Lung microvascular endothelial cell (primary cell): ENCODE measurements at places on chromosomes 16 and 17. TPM values are rescaled to one million over a fixed set of nuclear protein-coding genes. Genes with fewer than 3 reads are reported as not detected.

Gene CX3CL1
- total RNA-seq: 2.0 and 2.8 TPM in 2 replicates

Gene TP53I13
- total RNA-seq: 17.7 and 29.2 TPM in 2 replicates

Gene CD300LG
- total RNA-seq: under 0.01 TPM in 1 of 2 replicates, not detected in the other

Gene ASGR1
- 14.4 and 28.8 TPM in 2 replicates for total RNA-seq

Gene UTS2R
- total RNA-seq: not detected in 2 replicates

Gene ATP1B2
- total RNA-seq: not detected in 2 replicates

Gene RTN4RL1
- total RNA-seq: 0.22 and 0.40 TPM in 2 replicates

Gene MYL11
- total RNA-seq: not detected in 2 replicates

Gene MYH13
- total RNA-seq: not detected in 2 replicates

Gene PDIA2
- not detected in 2 replicates for total RNA-seq

Gene MPO
- total RNA-seq: 0.22 TPM in 1 of 2 replicates, not detected in the other

Gene SMIM36
- not detected in 2 replicates for total RNA-seq

Gene C16orf96
- total RNA-seq: under 0.01 TPM in 1 of 2 replicates, not detected in the other

Gene CYB5D1
- total RNA-seq: 4.6 and 5.6 TPM in 2 replicates

Gene SPATA22
- total RNA-seq: 1.6 TPM in 1 of 2 replicates, not detected in the other

Gene SLFN13
- 0.65 and 2.2 TPM in 2 replicates for total RNA-seq

Gene CIITA
- total RNA-seq: under 0.01 TPM in 1 of 2 replicates, not detected in the other
